Fibroblast of skin of right biceps (primary cell): ENCODE measurements at places on chromosomes 2 and 18.

- DNase-seq, result no peak
These were observed 168.5 kb upstream of the CXCR4 start for GRCh38 chr2:136286423-136286822.

GRCh38 chr2:196902828-196903227 is 23.7 kb downstream of the PGAP1 start:
- DNase-seq, result peak; percentile 18

DNA sequence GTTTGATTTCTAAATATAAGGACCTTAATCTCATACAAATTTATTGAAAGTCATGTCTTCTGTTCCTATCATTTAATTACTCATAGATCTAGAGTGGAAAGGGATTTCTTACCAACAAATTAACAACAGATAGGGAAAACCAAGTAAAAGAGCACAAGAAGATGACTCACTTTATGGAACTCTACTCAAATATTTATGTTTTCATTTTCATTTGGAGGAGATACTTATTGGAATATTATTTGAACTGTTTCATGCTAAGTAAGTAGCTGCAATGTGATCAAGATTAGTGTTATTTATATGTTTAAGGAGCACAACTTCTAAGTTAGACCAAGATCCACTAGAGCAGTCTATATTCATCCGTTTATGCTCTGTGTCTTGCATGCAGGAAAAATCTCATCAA is 1.3 kb downstream of the NT5C1B start:
- no peak for DNase-seq

DNA sequence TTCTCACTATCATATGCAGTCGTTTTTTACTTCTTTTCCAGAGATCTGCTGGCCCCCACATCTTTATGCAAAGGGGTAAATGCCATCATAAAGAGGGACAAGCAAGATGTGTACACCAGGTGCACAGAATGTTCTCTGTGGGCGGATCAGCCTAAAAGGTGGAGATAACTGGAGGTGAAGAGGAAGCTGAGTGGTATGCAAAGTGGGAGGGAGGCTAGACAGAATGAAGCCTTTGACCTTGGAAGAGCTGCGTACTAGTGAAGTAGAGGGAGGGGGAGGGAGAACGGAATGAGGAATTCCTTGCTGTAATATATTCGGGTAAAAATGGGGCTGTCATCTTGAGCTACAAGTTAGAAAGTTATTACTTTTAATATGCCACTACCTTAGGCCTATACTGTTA is 287.5 kb upstream of the VRK2 start:
- DNase-seq, result no peak

- DNase-seq, result no peak
These were observed 225.2 kb downstream of the SLC4A3 start for GRCh38 chr2:219852626-219853025.

DNA sequence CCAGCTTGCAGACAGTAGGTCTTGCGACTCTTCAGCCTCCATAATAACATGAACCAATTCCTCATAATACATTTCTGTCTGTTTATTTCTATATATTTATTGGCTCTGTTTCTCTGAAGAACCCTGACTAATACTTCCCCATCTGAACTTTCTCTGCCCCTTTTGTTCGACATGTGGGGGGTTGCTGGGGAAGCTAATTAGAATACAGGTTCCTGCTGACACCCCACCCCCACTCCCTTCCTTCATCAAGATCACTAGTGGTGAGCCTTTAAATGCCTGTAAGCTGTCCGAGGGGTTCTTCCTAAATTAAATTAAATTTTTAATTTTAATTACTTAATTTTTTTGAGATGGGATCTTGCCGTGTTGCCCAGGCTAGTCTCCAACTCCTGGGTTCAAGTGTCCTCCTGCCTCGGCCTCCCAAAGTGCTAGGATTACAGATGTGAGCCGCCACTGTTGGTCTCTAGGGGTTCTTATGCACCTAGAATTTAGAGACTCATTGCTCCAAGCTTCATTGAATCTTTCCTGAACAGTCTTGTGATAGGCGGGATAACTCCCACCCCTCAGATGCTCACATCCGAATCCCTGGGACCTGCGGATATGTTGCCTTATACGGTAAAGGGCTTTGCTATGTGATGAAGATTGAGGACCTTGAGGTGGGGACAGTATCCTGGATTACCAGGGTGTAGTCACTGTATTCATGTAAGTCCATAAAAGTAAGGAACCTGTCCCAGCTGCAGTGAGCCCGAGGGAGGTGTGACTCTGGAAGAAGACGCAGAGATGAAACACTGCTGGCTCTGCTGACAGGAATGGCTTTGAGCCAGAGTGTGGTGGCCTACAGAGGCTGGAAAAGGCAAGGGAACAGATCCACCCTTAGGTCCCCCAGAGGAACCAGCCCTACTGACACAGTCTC is 26.2 kb downstream of the HPCAL1 start:
- no peak for DNase-seq

DNA sequence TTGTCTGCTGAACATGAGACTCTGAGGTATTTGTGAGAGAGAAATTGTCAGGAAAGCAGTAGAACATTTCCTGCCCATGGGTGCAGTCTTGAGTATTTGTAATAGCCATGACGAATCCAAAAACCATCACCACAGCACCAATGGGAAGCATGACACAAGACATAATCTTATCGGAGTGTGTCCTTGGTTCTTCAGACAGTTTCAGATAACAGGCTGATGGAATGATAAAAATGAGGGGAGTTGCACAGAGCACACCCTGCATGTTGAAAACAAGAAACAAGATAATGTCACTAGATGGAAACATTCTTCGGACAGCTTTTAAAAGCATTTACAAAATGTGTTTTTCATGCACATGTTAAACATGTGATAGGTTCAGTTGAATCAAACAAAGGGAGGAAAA is 56.9 kb downstream of the SLC38A11 start:
- DNase-seq, result peak; percentile 81

DNA sequence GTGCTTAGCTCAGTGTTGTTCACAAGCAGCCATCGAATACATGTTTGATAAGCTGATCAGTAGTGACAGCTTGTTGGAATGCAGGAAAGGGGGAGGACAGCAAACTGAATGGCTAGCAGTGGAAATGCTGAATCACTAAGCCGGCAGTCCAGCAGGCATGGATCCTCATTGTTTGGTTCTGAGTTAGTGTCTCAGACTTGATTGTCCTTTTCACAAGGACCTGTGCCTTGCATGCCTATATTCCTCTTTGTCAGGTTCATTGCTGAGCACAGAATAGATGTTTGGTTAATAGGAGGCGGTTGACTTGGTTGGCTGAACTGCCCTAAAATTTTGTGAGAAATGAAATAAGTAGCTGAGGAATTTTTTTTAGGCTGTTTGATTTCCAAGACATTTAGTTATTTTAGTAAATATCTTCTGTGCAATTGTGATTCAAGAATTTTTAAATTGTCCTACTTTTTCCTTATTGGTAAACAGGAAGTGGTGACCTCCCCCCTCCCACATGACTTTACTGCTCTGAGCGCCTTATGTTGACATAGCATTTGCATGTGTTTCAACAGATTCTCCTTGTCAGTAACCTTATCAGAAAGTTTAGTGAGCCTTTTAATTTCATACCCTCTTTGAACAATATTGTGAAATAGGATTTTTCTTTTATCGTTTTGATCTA is 21.4 kb upstream of the STON1 start:
- DNase-seq, result peak; percentile 70

DNA sequence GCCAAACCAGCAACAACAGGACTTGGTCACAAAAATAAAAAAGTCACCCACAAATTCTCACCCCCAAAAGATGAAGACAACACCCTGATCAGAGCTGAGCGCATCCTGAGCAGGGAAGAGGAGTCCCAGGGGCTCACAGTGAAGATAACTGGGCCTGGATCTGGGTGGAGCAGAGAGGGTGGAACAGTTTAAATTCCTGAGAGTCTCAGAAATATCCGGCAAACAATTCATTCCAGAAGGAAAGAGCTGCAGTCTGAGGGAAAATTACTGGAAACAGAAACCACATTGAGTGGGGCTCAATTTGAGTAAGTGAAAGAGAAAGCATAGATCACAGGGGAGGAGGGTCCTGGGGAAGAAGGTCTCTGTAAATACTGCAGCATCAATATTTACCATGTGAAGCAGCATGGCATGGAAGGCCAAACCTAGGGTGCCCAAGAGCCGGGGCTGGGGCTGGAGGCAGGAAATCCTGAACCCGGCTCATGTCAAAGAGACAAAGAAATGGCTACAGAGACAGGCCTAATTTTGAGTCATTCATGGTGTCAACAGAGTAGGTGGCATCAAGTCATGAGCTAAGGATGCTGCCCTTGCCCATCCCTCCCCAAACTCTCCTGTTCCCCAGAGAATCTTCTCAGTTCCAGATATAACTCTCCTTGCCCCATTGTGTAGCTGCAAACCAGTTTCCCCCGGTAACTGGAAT is 61.4 kb upstream of the ZBTB7C start:
- DNase-seq, result peak; percentile 78

DNA sequence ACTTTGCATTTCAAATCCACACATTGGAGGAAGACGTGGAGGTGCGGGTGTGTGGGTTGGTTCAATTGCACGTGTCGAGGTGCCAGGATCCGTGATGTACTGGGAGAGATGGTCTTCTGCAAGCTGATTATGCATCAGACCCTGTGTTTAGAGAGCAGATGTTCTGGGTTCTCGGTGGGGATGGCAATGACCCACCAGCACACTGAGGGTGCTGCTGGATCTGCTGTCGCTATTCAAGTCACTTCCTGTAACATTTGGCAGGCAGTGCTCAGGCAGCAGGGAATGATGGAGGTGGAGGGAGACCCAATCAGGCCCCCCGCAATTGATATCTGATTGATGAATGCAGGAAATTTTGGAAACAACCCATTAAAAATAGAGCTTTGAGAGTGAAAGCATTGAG is 830.1 kb upstream of the POU3F3 start:
- no peak for DNase-seq

DNA sequence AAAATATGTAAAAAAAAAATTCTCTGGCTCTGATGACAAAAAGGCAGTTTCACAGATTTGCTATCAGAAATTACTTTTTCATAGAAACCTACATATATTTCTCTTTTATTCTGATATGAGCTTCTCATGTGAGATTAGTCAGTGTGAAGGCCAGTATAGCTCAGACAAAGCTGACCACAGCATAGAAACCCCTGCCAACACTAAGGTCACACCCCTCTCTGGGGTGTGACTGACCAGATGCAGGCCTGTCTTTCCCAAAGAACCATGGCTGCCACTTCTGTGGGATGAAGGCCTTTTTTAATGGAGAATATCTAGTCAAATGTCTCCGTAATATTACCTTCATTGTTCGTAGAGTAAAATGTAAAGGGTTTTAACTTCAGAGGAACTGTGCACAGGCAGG is 330.3 kb upstream of the KCNJ3 start:
- no peak for DNase-seq

- no peak for DNase-seq
These were observed 44.8 kb downstream of the NFATC1 start for GRCh38 chr18:79440316-79441110.

- no peak for DNase-seq
These were observed 296.3 kb downstream of the TNS1 start for GRCh38 chr2:217706513-217706912.

DNA sequence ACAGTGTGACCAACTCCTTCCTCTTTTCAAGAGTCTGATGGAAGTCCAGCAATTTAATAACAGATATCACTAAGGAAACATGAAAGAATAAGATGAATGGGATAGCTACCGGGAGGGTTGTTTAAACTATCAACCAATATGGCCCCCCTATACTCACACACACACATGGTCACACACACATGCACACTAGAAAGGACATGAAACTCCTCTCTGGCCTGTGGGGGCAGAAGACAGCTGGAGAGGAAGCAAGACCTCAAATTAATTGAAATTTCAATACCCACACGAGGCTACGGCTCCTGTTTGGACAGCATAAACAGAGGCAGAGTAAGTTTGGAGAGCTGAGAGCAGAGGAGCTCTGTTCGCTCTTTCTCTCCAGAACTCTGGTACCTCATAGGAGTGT is 34.7 kb upstream of the REEP1 start:
- DNase-seq, result no peak

DNA sequence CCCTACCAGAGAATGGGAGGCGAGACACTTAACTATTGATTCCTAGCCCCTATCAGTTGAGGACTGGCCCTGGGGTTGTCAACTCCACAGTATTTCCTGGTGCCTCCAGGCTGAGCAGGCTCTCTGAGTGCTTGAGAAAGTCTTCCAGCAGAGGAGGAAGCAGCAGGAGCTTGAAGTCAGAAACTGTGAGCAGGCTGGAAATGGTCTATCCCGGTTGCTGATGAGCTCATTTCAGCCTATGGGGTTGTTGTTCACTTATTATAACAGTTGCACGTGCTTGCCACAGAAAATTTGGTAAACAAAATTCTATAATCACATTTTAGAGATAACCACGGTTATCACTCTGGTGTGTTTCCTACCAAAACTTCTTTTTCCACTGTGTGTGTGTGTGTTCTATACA is 254.7 kb upstream of the THUMPD2 start:
- no peak for DNase-seq

GRCh38 chr18:79250301-79250981 is 145.3 kb upstream of the NFATC1 start:
- DNase-seq, result no peak
